ENCODE measurements at places on chromosomes 7 and 10.

DNA sequence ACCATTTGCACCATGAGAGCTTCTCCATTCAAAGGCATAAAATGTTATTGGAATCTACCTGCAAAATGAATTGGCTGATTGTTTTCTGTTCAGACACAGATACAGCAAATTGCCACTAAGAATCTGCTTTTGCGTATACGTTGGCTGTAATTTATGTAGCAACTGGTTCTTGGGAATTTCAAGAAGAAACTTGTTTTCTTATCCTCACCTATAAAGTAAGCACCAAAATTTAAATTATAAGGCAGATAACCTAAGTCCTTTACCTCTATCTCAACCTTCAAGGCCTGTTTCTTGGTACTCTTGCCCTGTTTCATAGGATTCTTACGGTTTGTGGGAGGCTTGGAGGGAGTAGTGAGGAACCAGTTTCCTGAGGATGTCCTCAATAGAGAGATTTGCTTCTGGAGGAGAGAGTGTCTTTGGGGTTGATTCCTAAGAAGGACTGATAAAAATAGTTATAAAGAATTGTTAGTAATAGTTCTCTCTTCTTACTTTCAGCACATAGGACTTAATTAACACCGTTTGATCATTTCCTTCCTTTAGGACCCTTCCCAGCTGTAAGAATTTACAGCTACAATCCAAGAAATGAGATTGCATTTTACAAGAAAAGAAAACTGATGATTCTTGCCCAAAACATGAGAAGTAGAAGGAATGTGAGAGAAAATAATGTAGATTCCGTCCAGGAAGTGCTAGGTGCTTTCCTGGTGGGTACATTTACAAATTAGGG is 2.0 kb downstream of the STAMBPL1 start:
- DNase-seq: no peak

DNA sequence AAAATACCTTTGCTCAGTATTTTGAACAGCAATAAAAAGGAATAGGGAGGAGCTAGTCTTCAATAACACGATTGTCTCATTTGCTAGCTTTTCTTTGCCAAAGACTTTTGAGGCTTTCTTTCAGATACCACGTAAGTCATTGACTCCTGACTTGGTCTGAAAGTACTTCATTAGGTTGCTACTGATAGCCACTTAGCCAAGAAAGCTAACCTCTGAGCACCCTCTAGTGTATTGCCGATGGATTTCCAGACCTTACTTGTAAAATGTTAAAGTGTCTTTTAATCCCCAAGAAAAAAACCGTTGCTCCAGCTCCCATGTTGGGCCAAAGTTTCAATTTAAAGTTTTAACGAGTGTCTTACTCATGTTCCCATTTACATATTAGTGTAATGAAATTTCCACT is 63.4 kb upstream of the STRIP2 start:
- DNase-seq: no peak

- no peak for DNase-seq
Measured at GRCh38 chr10:107442035-107442505, 277.6 kb upstream of the SORCS1 start.

DNA sequence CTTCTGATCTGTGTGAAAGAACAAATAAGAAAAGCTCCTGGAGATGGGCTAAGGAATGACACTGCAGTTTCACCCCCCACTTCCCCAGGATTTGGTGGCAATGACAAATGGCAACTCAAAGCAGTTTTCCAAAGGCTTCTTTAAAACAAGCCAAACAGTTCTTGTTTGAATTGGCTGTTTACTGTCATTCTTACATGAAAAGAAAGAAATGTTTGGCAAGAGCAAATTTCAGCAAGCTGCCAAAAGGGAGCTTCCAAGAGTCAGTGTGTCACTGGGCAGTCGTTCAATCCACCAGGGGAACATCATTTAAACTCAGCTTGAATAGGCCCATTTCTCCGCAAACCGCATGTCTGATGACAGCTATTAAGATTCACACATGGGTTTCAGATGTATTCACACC is 119.0 kb upstream of the RHOBTB1 start:
- DNase-seq: no peak

GRCh38 chr7:127091620-127092019 is 161.1 kb downstream of the GRM8 start:
- DNase-seq: no peak

- DNase-seq: no peak
Measured at GRCh38 chr10:58574058-58574457, 61.4 kb downstream of the BICC1 start.

- DNase-seq: no peak
Measured at GRCh38 chr7:156998988-156999957, 11.2 kb downstream of the MNX1 start.

GRCh38 chr10:114937962-114938855 is at the start of gene TRUB1:
TSS of gene TRUB1 (plus strand) at chr10:114938195. CDS start at chr10:114938254, 59 bp downstream.
- peak; percentile 82 for DNase-seq

DNA sequence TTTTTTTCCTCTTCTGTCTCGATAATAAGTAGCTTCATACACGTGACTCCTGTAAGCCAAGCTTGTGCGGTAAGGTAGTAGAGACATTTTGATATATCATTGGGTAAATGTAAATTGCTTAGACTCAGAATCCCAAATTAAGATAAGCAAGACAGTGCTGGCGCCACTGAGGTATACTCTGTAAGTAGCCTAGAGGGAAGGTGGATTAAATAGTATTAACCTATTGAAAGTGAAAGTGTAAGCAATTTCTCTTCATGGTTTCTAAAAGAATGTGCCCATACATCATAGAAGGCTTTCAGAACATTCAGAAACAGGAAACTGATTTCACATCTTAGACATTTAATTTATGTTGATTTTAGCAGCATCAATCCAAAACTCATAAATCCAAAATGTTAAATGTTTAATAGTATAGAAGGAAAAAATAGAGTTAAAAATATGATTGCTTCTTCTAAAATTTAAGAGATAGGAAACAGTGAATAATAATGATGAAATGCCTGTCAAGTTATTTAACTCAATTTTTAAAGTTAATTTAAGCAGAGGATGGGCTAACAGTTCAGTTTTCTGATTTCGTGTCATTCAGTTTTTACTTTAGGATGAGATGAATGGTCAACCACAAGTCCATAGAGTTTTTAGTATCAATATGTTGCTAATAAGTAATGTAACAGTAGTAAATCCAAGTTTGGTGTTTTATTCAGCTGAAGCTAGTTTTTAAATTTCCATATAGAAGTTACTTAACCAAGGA is 36.8 kb downstream of the LRRC72 start:
- DNase-seq: no peak

GRCh38 chr10:33428682-33429081 is 94.2 kb upstream of the NRP1 start:
- no peak for DNase-seq

DNA sequence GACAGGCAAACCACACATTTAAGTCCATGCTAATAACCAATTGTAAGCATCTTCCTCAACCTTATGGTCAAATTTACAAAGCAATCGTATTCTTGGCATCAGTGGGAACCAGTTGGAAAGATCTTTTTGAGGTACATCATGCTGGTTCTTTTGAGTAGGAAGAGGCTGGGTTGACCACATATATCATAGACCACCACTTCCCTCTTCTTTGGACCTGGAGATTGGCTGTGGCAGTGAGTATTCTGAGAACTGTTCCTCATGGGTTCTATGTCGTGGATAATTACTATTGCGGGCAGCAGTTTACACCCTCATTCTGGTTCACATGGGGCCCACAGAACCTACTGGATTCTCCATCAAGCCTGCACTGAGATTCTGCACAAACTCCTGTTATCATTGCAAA is 35.5 kb upstream of the C1GALT1 start:
- no peak for DNase-seq

DNA sequence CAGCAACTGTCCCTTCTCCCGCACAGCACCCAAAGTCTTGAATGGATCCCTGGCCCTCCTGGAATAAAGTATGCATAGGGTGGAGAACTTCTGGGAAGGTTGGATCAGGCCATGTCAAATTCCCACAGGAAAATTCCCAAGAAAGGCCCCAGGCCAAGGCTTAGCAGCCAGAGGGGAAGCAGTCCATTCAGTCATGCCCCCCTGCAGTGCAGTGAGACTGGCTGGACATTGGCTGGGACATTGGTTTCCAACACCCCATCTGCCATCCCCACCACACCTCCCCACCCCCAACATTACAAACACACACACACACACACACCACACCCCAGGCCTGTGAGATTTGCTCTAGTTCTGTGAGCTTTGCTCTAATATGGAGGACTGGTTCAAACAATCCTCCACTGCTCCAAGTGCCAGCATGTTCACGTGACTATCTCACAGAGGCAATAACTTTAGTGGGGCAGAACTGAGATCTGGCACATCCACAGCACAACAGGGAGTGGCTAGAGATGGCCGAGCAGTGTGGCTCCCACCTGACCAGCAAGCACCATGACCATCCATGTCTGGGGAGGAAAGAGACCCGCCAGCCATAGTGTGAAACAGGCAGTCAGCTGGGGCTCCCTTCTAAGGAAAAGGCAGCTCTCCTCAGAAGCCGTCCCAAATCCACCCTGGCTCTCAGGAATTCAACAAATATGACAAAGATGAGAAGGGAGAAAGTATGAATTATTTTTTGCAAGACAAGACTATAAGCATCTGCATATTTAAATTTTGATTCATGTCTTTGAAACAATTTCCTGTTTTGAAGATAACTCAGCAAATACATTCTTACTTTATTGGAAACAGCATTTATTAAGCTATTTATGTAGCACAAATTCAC is 6.7 kb upstream of the FAM170B start:
- DNase-seq: no peak

GRCh38 chr7:2710901-2711551 is 23.0 kb downstream of the AMZ1 start:
- DNase-seq: no peak

- DNase-seq: no peak
Measured at GRCh38 chr7:14092331-14092730, 102.9 kb upstream of the ETV1 start.

GRCh38 chr7:1481300-1481699 is 22.0 kb upstream of the MICALL2 start:
- DNase-seq: no peak

DNA sequence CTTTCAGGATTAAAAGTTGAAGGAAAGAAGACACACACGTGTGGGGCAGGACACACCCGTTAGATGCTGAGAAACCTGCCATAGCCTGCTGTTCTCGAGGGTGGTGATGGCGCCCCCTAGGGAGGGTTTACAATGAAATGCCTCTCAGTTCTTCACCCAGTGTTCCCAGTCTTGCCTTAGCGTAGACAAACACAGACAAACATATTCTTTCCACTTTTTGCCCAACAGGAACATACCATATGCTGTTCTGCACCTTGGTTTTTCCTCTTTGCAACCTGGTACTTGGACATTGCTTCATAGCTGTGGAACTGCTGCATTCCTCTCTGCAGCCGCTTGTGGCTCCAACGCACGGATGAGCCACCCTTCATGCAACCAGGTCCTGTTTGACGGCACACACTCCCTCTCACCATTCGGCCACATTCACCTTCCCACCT is 23.3 kb upstream of the HSPA12A start:
- DNase-seq: no peak

DNA sequence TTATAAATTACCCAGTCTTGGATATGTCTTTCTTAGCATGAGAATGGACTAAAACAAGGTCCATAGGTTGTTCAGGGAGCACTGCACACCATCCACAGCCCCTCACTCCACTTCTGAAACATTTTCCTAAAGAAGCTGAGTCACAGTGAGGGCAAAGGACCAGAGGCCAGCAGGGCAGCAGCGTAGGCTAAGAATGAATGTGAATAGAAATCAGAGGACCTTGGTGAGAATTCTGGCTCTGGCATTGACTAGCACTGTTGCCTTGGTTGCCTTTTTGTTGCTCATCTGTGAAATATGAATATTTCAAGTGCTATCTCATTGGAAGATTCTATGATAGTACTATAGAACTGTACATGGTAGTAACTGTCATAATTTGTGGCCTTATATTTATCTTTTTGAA is 41.7 kb upstream of the TOMM7 start:
- no peak for DNase-seq

- no peak for DNase-seq
Measured at GRCh38 chr10:85851325-85851724, 515.3 kb downstream of the GRID1 start.

DNA sequence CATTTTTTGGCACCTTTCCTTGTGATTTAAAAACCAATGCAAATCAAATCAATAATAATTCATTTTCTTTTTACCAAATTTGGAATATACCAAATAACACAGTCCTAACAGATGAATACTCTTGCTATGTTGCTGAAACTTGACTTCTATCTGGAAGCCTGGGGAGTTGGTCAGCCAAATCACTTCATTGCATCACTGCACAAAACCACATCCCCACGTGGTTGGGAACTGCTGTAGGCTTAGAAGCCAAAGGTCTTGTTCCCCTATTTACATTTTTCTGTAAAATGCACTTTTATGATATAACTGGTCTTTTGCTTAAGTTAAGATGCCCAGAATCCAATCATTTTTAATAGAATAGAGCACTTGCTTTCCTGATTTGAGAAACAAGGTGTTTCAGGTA is 15.2 kb downstream of the GPR85 start:
- DNase-seq: no peak

DNA sequence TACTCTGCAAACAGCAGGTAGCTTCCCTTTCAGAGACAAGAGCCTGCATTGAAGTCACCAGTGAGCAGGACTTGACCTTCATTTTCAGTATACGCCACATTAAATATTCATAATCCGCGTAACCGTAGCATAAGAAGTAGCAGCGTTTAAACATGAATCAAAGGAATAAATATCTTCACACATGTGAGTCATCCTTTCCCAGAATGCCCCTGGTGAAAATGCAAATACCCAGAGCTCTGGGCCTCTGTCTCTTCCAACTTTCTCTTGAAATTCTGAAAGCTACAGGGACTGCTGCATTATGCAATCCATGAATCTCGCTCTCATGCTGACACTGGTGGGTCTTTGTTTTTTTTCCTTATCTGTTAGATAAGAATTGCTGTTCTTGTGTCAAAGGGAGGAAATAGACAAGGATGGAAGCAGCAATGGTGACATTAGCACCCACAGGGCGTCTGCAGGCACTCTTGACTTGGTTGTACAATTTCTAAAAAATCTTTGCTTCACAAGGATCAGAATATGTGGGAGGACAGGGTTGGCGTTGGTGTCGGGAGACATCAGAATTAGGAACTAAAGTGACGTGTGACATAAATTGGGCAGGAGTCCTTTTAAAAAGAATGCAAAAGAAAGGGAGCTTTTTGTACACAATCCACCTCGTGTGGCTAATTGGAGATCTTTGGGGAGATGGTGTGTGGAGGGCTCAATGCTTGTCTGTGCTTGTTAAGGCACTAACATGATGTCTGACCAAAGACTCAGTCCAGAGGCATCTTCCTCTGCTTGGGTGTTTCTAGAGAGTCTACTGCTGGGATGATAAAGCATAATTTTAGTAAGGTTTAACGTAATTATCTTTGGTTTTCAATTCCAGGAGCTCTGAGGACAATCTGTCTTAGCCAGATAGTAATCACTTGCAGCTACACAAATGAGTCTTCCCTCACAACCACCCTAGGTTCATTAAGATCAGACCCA is 390.3 kb downstream of the KCNMA1 start:
- no peak for DNase-seq

GRCh38 chr7:65946904-65947303 is 35.1 kb downstream of the GUSB start:
- no peak for DNase-seq

- DNase-seq: no peak
Measured at GRCh38 chr10:79298403-79299244, 48.6 kb upstream of the PPIF start.

- no peak for DNase-seq
Measured at GRCh38 chr10:34655286-34656170, 159.6 kb downstream of the PARD3 start.

Data from activated CD8-positive, alpha-beta memory T cell treated with anti-CD3 and anti-CD28 coated beads for 1 hour (primary cell).